ENCODE measurements at places on chromosomes 2 and 18.

DNA sequence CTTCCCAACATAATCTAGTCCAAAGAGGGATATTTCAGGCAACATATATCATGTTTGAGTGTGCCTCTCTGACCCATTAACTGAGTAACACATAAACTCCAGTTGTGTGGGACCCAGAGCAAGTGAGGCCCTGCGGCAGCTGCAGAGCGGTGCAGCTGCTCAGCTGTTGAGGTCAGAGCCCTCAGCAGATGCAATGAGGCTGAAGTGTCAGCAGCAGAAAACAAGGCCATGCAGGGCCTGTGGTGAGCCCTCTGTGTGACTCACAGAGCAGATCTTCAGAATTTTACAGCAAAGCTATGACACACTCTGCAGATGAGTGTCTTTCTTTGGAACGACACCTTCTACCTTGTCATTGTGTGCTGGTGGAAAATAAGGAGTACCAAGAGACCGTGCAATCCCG lies 168.5 kb downstream of the CBLN2 start:
- DNase-seq = no peak

- no peak for DNase-seq
These were observed 123.1 kb downstream of the SOCS6 start for GRCh38 chr18:70411876-70412435.

- no peak for DNase-seq
These were observed 136.0 kb downstream of the INSIG2 start for GRCh38 chr2:118223992-118224894.

GRCh38 chr18:21735452-21736015 lies 5.1 kb upstream of the MIB1 start:
- DNase-seq = peak; percentile 12

- no peak for DNase-seq
These were observed 23.8 kb downstream of the CNDP1 start for GRCh38 chr18:74558096-74558495.

DNA sequence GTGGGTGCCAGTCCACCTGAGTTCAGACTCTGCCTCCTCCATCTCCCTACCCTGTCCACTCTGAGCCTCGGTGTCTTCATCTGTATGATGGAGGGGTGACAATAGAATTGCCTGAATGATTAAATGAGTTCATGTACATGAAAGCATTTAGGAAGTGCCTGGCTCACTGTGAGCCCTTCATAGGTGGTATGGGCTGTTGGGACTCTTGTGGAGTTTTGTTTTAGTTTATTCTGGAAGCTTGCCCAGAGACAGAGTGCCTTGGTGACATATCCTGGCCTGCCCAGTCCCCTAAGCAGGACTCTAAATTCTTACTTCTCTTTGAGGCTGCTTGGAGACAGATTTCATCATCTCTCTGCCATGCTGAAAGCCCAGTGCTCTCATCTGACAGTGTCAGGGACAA lies 24.5 kb upstream of the GIGYF2 start:
- DNase-seq = no peak

DNA sequence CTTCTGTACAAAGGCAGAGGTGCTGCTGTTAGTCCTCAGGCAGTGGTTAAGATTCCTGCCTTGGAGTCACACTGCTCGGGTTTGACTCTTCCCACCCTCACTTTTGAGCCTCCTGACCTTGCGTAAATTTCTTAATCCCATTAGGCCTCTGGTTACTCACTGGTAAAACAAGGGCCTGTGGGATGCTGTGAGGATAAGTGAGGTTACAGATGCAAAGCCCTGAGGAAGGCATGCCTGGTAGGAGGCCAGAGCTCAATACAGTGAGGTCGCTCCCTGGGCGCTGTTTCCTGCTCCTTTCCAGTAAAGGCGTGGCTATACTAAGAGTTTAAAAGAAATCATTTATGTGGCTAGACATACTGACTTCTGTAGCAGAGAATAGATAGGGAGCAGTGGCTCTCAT lies 127.5 kb upstream of the TMEM200C start:
- no peak for DNase-seq

DNA sequence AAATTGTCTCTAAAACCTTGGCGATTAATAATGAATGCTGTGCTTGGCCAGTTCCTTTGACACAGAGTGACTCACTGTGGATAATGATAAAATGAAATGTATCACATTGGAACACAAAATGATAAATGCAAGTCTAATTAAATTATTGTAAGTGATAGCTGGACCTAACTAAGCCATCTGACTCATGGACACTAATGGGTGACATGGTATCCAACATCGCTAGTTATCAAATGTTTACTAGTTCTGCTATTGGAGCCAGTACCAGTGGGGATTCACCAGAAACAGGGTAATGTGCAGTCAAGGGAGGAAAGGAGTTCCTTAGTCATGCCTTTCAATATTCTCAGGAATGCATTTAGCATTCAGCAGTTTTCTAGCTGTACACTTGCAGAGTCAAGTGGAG lies 736.3 kb upstream of the ACVR2A start:
- DNase-seq = no peak

DNA sequence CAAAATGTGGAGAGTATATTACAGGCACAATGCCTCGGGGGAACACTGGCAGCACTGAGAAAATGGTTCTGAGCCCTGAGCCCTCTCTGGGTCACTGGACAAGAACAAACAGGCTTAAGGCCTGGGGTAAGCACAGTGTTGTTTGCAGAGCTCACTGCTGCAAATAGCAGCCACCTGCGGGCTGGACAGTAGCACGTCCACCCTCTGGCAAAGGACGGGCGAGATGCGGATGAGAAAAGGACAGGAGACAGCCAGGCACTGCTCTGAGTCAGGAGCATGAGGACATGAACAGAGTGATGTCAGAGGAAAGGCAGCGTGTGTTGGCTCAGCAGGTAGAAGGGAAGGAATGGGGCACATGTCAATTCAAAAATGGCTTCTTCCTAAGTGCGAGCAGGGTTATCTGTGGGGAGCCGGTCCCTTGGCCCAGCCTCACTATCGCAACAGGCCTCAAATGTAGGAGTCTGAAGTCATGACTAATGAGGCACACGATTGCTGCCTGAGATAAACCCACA lies 25.9 kb upstream of the NEB start:
- no peak for DNase-seq

DNA sequence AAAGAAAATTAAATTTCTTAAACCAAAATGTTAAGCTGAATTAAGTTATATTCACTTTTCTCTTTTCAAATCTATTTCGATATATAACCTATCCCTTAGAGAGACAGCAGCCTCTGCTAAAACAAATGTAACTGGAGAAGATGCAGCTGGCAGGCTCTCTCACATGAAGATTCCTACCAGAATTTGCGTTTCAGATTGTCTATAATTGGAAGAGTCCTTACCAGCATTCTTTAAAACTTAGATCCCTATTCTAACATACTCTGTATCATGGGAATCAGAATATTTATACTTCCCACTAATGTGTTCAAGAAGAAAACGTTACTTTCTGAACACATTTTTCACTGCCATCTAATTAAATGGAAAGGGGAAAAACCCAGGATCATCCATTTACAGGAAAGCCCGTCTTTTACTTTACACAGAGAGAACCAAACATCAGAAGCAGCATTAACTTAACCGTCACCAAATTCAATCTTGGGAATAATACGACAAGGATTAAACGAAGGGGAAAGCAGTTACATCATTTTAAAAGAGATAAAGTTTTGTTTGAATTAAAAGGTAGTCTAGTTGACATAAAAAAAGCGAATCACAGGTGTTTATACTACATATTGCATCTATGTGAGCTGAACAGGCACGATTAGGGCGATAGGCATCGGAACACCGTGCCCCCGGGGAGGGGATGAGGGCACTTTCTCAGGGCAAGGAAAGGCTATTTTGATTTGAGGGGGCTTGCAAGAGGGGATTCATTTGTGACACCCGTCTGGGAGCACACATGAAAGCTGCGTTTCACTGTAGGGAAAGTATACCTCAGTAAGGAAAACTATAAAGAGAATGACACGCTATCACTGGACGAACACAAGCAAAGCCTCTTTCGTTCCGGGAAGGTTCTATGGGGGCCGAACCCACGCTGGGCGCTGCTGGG lies 1.3 kb downstream of the PTPN2 start:
- DNase-seq = no peak

- DNase-seq = no peak
These were observed 95.0 kb upstream of the LDAH start for GRCh38 chr2:20917719-20918572.

DNA sequence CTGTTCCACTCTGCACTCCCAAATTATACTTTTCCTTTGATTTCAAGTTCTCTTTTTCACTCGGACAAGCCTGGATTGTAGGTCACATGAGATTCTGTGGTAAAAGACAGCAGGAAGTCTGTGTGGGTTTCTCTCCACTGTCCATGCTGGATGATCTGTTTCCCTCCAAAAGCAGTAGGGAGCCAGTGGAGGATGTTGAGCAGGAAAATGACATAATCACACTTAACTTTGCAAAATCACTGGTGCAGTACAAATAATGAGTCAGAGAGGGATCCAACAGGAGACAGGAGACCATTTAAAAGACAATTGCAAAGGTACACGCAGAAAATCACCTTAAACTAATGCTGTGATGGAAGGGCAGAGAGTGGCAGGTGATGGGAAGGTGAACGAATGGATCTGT lies 301.3 kb downstream of the ZNF407 start:
- DNase-seq = no peak

- DNase-seq = no peak
These were observed 5.9 kb upstream of the TMSB10 start for GRCh38 chr2:84899304-84900204.

- DNase-seq = no peak
These were observed 58.3 kb downstream of the ETAA1 start for GRCh38 chr2:67455219-67456142.

DNA sequence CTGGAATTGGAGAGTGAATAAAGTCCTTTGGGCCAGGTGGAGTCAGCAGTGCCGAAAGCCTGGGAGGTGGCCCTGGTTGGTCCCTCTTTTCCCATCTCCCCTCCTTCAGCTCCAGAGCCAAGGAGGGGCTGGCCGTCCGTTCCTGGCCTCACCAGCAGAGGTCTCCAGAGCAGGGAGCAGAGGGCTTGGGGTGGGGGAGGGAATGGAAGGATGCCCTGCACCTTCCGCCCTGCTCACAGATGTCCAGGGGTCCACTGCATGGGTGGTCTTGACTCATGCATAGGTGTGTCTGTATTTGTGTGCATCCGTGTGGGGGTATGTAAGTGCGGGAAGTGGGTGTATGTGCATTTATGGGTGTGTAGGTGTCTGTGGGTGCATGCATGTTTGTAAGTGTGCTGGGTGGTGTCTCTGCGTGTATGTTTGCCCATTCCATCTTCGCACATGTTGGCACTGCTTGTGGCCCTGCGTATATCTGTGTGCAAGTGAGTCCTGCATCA lies 201.8 kb downstream of the ZFP36L2 start:
- DNase-seq = peak; percentile 25

GRCh38 chr2:28736034-28736433 lies 15.6 kb upstream of the PPP1CB start:
- DNase-seq = no peak

DNA sequence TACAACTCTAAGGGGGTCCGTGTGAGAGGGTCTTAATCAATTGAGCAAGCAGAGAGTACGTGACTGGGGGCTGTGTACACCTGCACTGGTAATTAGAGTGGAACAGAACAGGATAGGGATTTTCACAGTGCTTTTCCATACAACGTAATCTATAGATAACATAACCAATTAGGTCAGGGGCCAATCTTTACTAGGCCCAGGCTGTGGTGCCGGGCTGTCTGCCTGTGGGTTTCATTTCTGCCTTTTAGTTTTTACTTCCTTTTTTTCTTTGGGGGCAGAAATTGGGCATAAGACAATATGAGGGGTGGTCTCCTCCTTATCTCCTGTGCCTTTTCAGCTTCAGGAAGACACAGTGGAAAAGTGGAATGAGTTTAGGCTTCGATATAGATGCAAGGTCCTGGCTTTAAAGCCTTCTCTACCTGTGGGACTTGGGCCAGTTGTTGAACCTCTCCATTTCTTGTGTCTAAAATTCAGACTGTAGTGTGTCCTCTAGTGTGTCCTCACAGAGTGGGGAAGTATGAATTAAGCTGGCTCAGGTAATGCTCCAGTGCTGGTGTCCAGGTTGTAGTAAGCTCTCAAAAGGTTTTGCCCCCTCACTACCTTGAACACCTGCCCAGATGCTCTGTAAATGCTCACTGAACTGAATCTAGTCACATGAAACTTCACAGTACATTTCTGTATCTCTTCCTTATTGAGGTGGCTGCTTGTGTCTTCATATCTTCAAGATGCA lies 422.8 kb downstream of the SETBP1 start:
- DNase-seq = no peak

DNA sequence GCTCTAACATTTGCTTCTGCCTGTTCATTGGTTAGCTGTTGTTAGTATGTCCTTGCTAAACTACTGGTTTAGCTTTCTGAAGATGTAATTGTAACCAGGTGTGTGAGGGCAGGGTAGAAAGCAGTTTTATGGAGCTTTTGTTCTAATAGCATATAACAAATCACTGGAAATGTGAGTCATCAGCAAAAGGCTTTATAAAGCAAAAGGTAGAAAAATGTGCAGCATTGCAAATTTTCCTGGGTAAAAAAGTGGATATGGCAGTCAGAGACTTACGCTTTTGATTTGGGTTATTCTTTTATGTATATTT lies 85.3 kb downstream of the ZNF407 start:
- no peak for DNase-seq

- DNase-seq = no peak
These were observed 29.2 kb downstream of the ANKRD44 start for GRCh38 chr2:197281421-197281820.

- no peak for DNase-seq
These were observed 31.4 kb upstream of the TMEM177 start for GRCh38 chr2:119647440-119648169.

DNA sequence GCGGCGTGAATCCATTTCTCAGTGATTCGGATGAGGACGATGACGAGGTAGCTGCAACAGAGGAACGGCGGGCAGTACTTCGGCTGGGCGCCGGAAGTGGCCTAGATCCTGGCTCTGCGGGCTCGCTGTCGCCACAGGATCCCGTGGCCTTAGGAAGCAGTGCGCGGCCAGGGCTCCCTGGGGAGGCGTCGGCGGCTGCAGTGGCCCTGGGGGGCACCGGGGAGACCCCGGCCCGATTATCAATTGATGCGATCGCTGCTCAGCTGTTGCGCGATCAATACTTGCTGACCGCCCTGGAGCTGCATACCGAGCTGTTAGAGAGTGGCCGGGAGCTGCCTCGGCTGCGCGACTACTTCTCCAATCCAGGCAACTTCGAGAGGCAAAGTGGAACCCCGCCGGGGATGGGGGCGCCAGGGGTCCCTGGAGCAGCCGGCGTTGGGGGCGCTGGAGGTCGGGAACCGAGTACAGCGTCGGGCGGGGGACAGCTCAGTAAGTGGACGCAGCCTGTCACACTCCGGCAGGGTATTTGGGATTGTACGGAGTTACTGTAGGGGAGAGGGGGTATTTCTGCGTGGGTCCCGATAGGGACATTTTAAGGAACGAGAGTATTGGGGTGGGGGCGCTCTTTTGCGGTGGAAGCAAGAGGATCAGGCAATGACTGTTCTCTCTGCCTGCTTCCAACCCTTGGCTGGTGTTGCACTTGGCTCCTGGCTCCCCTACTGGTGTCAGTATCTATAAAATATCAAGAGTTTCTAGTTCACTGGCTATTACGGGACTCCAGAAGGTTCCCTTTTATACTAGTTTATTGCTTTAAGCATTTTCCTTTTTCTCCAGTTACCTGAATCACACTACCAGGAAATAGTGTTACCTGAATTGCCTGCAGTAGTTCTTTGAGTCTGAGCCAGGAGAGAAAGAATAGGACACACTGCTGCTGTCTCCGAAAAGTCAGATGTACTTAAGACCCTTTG lies 772 bp downstream of the RELCH start:
- peak; percentile 1 for DNase-seq
